ENCODE measurements at places on chromosomes 16 and 17.

DNA sequence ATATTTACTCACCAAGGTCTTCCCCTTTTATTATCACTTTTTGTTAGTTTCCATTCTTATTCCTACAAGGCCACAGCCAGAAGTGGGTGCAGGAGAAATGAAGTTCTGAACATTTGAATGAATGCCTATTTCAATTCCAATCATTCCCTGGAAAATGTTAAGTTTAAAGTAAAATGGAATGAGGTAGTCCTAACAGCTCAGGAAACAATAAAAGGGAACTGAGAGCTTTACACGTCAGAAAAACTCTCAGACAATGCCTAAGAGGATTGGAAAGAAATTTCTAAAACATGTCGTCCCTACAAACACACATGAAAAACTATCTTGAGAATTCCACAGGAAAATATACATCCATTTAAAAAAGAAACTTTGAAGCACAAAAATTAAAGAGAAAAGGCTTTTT, 238.8 kb downstream of the STX8 start:
- no peak for DNase-seq

DNA sequence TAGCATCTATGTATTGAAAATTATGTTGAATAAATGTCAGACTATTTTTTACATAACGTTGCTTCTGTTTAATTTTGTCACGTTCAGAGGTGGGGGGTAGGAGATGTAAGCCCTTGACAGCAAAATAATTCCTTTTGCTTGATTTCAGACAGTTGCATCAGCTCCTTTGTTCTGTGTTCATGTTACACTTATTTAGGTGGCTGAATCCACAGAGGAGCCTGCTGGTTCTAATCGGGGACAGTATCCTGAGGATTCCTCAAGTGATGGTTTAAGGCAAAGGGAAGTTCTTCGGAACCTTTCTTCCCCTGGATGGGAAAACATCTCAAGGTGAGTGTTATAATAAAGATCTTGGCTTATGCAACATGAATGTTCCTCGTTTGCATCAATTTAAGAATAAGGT, 4.5 kb downstream of the HERPUD1 start:
- DNase-seq: no peak

GRCh38 chr17:67617304-67617899, 100.3 kb upstream of the NOL11 start:
- DNase-seq: no peak

GRCh38 chr16:77063676-77064016, 127.3 kb upstream of the MON1B start:
- no peak for DNase-seq

- DNase-seq: no peak
Observed at GRCh38 chr17:79769570-79770506, 8.1 kb upstream of the CBX2 start.

GRCh38 chr16:76946879-76947278, 244.1 kb upstream of the MON1B start:
- no peak for DNase-seq

GRCh38 chr16:24101431-24101830, 154.7 kb upstream of the CACNG3 start:
- DNase-seq: no peak

- no peak for DNase-seq
Observed at GRCh38 chr17:81927152-81927652, 333 bp downstream of the MAFG start.

GRCh38 chr16:23334457-23334853, 32.4 kb downstream of the SCNN1B start:
- no peak for DNase-seq

DNA sequence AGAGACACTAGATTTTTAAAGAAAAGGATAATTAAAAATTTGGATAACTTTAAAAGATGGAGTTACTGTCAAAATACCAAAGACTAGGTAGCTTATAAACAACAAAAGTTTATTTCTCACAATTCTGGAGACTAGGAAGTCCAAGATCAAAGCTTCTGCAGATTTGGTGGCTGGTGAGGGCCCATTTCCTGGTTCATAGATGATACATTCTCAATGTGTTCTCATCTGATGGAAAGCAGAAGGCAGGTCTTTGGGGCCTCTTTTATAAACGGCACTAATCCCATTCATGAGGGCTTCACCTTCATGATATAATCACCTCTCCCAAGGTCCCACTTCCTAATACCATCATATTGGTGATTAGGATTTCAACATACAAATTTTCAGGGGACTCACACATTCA, 33.7 kb downstream of the NLK start:
- no peak for DNase-seq
